ENCODE measurements at places on chromosomes 12 and 14. TPM values are rescaled to one million over a fixed set of nuclear protein-coding genes. Genes with fewer than 3 reads are reported as not detected.

- H3K36me3 ChIP-seq = no peaks in the 10 kb centered on the region
- peaks cover 5% of the 10 kb centered on the region for H3K4me1 ChIP-seq
- no peak for DNase-seq
- H3K4me3 ChIP-seq = no peak overlapping the region
- no peaks in the 10 kb centered on the region for H3K27me3 ChIP-seq
Observed at GRCh38 chr12:42221726-42222125, 16.3 kb downstream of the YAF2 start.

GRCh38 chr14:102827716-102828115 lies 50.5 kb downstream of the TRAF3 start:
- H3K36me3 ChIP-seq = no peaks in the 10 kb centered on the region
- H3K4me1 ChIP-seq = no peaks in the 10 kb centered on the region
- DNase-seq = no peak
- H3K27ac ChIP-seq = no peak overlapping the region

GRCh38 chr14:101959277-101959676 lies 5.1 kb upstream of the DYNC1H1 start:
- no peak for DNase-seq
- H3K27me3 ChIP-seq = no peaks in the 10 kb centered on the region
- no peak overlapping the region for H3K4me3 ChIP-seq
- no peak overlapping the region for H3K27ac ChIP-seq

DNA sequence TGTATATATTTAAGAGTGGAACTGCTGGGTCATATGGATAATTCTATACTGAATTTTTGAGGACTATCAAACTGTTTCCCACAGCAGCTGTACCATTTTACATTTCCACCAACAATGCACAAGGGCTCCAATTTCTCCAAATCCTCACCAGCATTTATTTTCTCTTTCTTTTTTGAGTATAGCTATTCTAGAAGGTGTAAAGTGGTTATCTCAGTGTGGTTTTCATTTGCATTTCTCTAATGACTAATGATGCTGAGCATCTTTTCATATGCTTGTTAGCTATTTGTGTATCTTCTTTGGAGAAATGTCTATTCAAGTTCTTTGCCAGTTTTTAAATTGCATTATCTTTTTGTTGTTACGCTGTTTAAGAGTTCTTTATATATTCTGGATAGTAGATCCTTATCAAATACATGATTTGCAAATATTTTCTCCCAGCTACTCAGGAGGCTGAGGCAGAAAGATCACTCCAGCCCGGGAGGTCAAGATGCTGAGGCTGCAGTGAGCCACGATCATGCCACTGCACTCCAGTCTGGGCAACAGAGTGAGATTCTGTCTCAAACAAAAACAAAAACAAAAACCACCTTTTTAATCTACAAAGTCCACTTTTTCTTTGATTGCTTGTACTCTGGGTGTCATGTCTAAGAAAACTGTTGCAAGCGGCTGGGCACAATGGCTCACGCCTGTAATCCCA lies 32.8 kb downstream of the GTF2A1 start:
- H3K27ac ChIP-seq = no peak overlapping the region
- no peaks in the 10 kb centered on the region for H3K4me1 ChIP-seq
- no peak for DNase-seq
- H3K27me3 ChIP-seq = no peaks in the 10 kb centered on the region
- H3K4me3 ChIP-seq = no peak overlapping the region
- peaks cover 9% of the 10 kb centered on the region for H3K36me3 ChIP-seq

- DNase-seq = no peak
- H3K4me3 ChIP-seq = peak overlapping the region; percentile 94
- no peaks in the 10 kb centered on the region for H3K36me3 ChIP-seq
- H3K4me1 ChIP-seq = peaks cover 28% of the 10 kb centered on the region
- H3K27ac ChIP-seq = peak overlapping the region; percentile 98
Observed at GRCh38 chr12:76084863-76085519, 506 bp upstream of the NAP1L1 start.

DNA sequence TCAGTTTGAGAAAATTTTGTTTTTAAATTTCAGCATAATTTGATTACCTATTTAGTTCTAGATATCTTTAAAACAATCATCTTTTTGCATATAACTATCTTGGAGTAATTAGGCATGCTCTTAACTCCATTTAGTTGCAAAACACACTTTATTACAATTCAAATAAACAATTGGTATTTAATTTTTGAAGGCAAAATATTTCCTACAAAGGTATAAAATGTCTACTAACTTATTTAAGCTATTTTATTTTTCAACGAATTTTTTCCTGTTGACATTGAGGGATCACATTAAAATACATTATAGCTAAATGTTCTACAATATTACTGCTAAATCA lies 8.3 kb downstream of the FOXA1 start:
- H3K4me1 ChIP-seq = peaks cover 7% of the 10 kb centered on the region
- DNase-seq = no peak
- peaks cover 90% of the 10 kb centered on the region for H3K27me3 ChIP-seq
- no peaks in the 10 kb centered on the region for H3K36me3 ChIP-seq

- no peaks in the 10 kb centered on the region for H3K36me3 ChIP-seq
- no peak overlapping the region for H3K27ac ChIP-seq
- H3K4me3 ChIP-seq = no peak overlapping the region
- peaks cover 4% of the 10 kb centered on the region for H3K4me1 ChIP-seq
Observed at GRCh38 chr12:130712346-130713065, 3.6 kb downstream of the RIMBP2 start.

GRCh38 chr12:122793685-122794106 lies 19.3 kb downstream of the CCDC62 start:
- no peaks in the 10 kb centered on the region for H3K36me3 ChIP-seq
- H3K4me3 ChIP-seq = no peak overlapping the region
- no peaks in the 10 kb centered on the region for H3K4me1 ChIP-seq
- H3K27me3 ChIP-seq = no peaks in the 10 kb centered on the region
- DNase-seq = peak; percentile 13

DNA sequence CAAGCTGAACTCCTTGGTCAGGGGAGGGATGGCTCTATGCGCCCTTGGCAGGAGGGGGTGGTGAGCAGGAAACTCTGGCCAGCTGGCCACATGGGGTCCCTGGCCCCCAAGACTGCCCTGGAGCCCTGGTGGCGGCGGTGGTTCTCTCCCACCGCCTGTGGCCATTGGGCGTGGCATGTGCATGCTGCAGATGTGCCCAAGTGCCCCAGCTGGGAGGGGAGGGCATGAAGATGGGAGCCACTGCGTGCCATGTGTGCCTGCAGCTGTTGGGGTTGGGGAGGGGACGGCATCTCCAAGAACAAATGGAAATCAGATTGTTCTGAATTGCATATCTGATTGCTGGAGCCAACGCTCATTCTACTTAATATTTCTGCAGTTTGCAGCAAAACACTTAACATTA lies 115.7 kb upstream of the IGF1 start:
- DNase-seq = no peak
- H3K27me3 ChIP-seq = no peaks in the 10 kb centered on the region
- H3K4me3 ChIP-seq = no peak overlapping the region
- no peaks in the 10 kb centered on the region for H3K4me1 ChIP-seq

DNA sequence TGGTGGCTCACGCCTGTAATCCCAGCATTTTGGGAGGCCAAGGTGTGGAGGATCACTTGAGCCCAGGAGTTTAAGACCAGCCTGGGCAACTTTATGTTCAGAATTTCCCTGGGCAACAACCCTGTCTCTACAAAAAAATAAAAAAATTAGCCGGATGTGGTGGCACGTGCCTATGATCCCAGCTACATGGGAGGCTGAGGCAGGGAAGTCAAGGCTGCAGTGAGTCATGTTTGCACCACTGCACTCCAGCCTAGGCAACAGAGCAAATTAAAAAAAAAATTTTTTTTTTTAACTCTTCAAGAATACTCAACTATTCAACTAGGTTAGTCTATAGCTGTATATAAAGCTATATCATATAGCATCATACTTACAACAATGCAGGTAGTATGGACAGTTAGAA lies 113.0 kb downstream of the RALGAPA1 start:
- peak; percentile 69 for DNase-seq
- H3K27ac ChIP-seq = no peak overlapping the region
- peaks cover 16% of the 10 kb centered on the region for H3K4me1 ChIP-seq
- no peak overlapping the region for H3K4me3 ChIP-seq
- no peaks in the 10 kb centered on the region for H3K27me3 ChIP-seq

GRCh38 chr12:62813031-62813829 lies 121.7 kb downstream of the PPM1H start:
- H3K4me1 ChIP-seq = no peaks in the 10 kb centered on the region
- H3K27ac ChIP-seq = no peak overlapping the region
- no peaks in the 10 kb centered on the region for H3K36me3 ChIP-seq
- H3K4me3 ChIP-seq = no peak overlapping the region
- peak; percentile 77 for DNase-seq

Gene KRT75
- not detected for total RNA-seq

Gene SEL1L
- 45.3 TPM for total RNA-seq

Gene ERC1
- 34.4 TPM for total RNA-seq

Gene MEG3
- total RNA-seq = 720 TPM

Gene PRH2
- not detected for total RNA-seq

Gene FAR2
- 4.2 TPM for total RNA-seq

Gene CDC42BPB
- 92.0 TPM for total RNA-seq

Gene VDR
- total RNA-seq = 80.1 TPM

Gene TSHR
- total RNA-seq = 0.48 TPM

All from adrenal gland (tissue), 19 donors.